ENCODE measurements at places on chromosomes 7 and 10. TPM values are rescaled to one million over a fixed set of nuclear protein-coding genes. Genes with fewer than 3 reads are reported as not detected.

GRCh38 chr10:120607710-120608703 lies 151.0 kb downstream of the PLPP4 start:
- DNase-seq: no peak

ERLIN1 gene
- total RNA-seq: 33.9 TPM

POLR2J2 gene
- total RNA-seq: 2.7 TPM

GRCh38 chr10:3324612-3325038 lies 152.0 kb upstream of the PITRM1 start:
- DNase-seq: no peak

- DNase-seq: no peak
These were observed 23.0 kb downstream of the MAT1A start for GRCh38 chr10:80266513-80266863.

DNA sequence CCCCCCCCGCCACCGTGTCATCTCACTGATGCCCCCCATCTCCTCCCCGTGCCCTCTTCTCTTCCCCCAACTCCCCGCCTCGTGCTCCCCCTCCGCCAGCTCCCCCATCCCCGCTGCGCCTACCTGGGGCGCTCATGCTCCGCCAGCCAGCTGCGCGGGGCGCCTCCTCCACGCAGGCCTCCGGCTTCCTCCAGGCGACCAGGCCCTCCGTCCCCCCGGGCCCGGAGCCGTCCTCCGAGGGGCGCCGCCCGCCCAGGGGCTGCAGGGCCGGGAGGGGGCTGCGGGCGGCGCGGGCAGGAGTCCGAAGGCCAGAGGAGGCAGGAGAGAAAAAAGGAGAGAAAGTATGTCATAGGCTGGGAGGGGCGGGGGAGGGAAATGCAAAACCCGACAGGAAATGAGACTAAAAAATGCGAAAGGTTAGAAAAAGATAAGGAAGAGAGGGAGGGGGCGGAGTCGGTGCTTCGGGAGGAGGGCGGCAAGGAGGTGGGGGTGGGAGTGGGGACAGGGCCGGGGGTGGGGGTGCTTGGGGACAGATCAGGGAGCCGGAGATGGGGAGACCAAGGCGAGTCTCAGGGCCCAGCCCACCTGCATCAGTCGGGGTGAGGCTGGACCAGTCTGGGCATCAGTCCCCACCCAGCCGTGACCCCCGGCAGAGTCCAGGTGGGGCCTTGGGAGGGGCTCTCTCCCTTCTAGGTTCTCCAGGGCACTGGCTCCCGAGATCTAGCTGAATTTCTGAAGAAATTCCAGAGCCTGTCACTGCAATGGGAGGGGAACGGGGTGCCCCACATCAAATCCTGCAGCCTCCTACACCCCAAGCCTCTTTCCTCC lies at the start of gene CARD11:
Gene CARD11, minus strand, starts transcription at position 324 of the 828 bp plus-strand sequence. CDS start 85,361 bp downstream, outside the sequence.
- no peak for DNase-seq

GRCh38 chr10:25682203-25682851 lies 251.7 kb upstream of the MYO3A start:
- no peak for DNase-seq

DNA sequence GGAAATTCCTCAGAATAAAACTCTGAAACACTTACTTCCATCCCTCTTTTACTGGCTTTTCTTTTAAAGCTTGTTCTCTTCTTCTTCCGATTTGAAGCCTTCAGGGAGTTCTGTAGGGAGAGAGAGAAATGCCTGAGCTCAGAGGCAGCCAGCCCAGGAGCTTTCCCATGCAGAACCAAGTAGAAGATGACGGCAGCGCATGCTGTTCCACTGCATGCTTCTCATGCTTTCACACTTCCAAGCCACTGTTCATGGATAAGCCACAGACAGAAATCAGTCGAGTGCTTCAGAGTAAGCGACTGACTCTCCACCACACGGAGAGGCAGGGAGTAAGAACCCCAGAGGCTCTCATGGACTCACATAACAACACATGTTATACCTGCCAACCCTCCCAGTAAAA lies 237.3 kb downstream of the DGKI start:
- DNase-seq: no peak

GRCh38 chr10:16437540-16437894 lies 707 bp downstream of the PTER start:
- no peak for DNase-seq

GRCh38 chr7:3197567-3198213 lies 103.4 kb upstream of the SDK1 start:
- DNase-seq: no peak

DNA sequence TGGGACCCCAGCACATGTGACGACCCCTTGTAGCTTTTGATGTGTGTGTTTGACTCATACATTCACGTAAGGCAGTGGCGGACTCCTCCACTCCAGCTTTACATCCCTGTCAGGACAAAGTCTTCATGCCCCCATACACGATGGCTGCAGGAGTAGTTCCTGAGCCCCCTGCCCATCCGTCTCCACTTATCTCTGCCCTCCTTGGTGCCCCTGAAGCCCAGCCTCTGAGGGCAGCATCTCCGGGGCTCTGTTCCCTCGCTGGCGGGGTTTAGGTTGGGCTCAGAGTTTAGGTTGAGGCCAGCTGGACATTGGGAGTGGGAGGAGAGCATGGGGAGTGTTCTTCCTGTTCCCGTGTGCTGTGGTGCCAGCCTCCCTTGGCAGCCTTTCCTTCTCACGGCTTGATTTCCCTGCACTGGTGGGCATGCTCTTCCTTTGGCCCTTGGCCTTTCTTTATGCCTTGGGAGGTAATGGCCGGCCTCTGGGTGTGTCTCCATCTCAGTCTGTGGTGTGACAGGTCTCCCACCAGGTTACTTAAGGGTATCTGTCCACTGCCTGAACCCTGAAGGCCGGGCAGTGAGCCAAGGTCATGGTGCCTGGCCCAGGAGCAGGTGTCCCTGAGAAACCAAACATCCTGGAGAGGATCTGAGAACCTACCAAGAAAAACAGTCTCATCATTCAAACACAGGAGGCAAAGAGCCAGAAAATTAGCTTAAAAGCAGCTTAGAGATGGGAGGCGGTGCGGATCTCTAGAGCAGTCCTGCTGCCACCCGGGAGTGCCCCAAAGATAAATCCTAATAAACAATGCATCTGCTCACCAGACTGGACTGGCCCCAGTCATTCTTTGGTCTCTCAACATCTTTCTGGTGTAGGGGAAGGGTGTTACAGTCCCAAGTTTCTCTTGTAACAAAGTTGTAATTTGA lies 85.5 kb downstream of the GLRX3 start:
- no peak for DNase-seq

DNA sequence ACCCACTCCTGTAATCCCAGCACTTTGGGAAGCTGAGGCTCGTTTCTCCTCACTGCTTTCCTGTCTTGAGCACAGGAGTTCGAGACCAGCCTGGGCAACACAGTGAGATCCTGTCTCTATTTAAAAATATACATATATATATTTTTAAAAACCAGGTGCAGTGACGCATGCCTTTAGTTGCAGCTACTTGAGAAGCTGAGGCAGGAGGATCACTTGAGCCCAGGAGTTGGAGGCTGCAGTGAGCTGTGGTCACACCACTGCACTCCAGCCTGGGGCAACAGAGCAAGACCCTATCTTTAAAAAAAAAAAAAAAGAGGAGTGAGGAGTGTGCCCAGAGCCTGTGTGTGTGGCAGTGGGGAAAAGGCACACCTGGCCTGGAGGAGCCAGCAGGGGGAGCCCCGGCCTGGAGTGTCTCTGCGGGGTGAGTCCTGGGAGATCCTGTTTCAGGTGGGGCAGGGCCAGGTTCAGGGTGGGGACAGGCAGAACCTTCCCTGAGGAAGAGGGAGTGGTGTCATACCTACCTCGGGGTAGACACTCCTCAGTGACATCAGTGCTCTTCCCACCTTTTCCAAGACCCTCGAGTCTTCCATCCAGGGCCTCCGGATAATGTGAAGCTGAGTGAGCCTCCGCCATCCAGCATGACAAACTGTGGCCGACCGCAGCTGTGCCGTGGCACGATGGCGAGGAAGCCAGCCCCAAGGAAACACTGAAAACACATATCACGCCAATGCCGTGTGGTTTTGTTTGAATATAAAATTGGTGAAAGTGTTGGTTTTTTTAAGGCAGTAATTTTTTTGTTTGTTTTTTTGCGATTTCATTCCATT lies 9.0 kb upstream of the ARPC1B start:
- DNase-seq: no peak

DNA sequence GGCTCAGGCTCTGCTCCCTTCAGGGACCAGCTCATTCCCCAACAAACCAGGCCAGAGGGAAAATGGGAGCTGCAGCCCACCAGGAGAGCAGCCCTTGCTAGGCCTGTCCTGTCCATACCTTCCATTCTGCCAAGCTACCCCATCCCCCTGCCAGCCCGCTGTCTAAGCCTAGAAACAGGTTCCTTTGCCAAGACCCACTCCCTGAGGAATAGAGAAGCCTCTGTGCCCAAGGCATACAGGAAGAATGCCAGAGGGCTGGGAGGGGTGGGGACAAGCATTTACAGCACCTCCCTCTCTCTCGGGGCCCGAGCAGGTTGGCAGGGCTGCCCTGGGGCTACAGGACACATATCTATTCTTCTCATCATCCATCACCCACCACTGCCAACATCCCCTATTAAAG lies 178.3 kb downstream of the GRID1 start:
- DNase-seq: no peak

ANKRD2 gene
- not detected for total RNA-seq

- no peak for DNase-seq
These were observed 27.8 kb upstream of the EBLN1 start for GRCh38 chr10:22245567-22245966.

DNA sequence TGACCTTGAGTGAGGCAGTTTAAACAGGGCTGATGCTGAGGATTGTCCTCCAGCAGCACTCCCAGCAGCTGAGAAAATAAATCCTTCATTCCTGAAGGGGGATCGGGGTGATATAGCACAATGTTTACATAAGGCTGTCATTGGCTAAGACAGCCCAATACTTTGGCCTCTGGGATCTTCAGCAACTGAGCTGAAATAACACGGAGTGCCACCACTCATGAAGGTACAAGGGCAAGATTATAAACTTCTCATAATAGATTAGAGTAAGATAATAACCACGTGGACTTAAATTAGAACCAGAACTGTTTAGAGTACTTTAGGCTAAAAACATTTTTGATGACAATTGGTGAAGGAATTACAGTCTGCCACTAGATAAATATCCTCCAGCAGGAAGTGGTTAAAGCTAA lies 70.0 kb upstream of the PAPSS2 start:
- no peak for DNase-seq

All from hematopoietic multipotent progenitor cell (in vitro differentiated cells).